GM23248 (cell line): ENCODE measurements at places on chromosomes 2 and 18. TPM values are rescaled to one million over a fixed set of nuclear protein-coding genes. Genes with fewer than 3 reads are reported as not detected.

Gene ACAA2
- total RNA-seq = 50.3 and 55.6 TPM in 2 replicates

Gene NMUR1
- total RNA-seq = not detected in 2 replicates

Gene CCDC74B
- 3.8 and 10.9 TPM in 2 replicates for total RNA-seq

Gene IL36B
- not detected in 2 replicates for total RNA-seq

Gene COL4A3
- 0.11 TPM in 1 of 2 replicates, not detected in the other for total RNA-seq

Gene CHRND
- not detected in 2 replicates for total RNA-seq

Gene ERFE
- 0.51 and 0.86 TPM in 2 replicates for total RNA-seq

Gene NAPG
- 31.1 and 33.6 TPM in 2 replicates for total RNA-seq

Gene CCDC141
- not detected in 2 replicates for total RNA-seq

Gene TMEM247
- total RNA-seq = not detected in 2 replicates

DNA sequence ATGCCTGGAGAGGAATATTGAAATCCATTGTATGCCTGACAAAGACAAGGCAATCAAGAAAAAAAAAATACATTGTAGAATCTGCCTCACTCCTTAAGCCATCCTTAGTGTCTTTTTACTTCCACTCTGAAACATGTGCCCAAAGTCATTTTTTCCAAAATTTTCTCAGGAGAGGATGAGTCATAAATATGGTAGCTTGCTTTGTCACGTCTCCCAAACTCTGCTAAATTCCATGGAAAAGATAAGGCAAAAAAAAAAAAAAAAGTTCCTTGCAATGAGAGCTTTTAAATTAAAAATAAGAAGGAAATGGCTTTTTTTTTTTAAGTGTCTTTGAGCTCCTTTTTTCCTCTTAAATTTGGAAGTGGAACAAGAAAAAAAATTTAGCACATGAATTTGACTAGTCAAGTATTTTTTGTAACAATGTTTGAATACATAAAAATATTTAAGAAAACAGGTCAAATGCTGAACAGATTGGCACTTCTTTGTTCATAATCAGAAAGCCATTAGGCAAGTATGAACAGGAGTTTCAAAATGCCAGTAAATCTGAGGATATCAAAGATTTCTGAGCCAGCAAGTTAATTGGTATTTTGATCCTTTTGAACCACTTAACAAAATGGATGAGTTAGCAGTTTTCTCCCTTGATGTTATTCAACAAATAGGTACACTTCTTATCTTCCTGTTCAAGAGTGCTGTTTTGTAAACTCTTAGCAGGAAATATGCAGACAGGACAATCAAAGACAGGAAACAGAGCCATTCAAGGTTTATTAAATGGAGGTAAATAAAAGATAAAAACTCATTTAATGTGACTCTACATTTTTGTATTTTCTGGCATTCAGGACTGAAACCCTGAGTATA, 247.3 kb upstream of the SP5 start:
- peak; percentile 14 for DNase-seq

DNA sequence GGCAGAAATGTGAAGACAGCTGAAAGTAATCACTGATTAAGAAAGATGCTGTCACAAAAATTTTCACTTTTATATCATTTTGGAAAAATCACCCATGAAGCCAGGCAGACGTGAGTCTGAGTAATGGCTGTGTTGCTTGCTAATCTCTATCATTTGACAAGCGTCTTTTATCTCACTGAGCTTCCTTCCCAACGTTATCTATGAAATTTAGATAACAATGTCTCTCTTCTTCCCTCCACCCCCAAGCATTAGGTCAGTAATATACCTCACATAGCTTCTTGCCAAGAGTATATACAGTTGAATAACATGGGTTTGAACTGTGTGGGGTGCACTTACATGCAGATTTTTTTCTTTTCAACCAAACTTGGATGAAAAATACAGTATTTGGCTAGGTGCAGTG, 388.6 kb upstream of the NRXN1 start:
- DNase-seq = no peak

- DNase-seq = no peak
These were observed 175.4 kb downstream of the HDAC4 start for GRCh38 chr2:239225371-239225851.

GRCh38 chr18:13191779-13192178, 26.8 kb upstream of the LDLRAD4 start:
- DNase-seq = no peak

DNA sequence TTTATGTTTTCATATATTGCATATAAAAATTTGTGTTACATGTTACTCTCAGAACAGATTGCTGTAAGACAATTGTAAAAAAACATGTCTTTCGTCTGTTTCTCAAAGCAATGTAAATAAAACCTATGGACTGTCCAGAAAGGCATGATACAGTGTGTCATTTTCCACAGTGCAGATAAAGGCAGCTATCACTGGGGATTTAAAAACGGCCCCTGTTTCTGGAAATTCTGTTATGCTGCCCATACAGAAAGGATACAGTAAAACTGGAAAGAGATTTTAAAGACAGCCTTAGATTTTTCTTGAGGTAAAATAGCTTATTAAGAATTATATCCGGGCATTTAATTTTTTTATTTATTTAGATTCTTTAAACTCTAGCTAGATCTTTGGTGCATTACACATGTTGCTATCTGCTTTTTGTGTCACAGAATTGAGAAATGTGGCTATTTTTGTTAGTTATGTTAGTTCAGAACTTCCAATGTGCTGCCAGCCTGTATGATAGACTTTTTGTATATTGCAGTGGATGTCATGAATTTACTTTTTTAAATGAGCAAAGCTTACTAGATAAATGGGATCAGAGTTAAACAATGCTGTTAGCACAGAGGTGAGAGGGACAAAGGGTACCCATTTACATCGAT, 859 bp upstream of the INO80D start:
- DNase-seq = peak; percentile 35

DNA sequence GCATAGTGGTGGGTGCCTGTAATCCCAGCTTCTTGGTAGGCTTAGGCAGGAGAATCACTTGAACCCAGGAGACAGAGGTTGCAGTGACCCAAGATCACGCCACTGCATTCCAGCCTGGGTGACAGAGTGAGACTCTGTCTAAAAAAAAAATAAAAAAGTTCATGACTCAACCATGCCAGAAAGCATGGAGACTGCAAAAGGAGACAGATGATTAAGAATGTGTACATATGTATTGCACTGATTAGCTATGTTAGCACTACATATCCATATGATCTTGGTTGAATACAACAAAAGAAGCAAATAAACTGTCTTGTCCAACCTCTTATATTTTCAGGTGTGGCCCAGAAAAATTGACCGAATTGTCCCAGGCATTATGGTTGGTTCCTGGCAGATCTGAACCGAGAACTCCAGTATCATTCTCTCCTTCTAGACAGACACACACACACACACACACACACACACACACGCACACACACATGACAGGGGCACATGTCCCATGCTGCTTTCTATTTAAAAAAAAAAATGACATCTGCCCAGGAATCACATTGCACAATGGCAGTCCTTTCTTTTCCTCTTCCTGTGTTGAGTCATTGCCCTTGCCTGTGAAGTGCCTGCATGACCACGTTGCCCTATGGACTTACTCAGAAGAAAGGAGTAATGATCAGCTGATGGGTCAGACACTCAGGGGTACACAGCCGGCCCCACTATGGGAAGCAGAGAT, 65.6 kb downstream of the MYCN start:
- no peak for DNase-seq

DNA sequence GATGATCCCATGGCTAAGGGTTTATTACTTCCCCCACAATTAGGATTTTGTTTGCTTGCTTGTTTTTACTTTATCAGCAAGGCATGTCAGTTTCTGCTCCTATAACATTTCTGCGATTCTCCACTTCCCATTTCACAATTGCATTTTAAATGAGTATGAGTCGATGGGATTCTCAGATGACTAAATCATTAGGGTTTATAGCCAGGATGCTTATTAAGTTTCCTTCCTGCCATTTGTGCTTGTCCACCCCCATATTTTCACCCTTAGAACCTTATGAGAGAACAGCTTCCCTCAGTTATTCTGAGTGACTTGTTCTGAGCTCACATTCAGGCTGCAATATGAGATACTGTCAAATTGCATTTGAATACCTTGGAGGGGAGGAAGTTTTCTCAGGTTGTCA, 37.9 kb upstream of the C1GALT1C1L start:
- DNase-seq = peak; percentile 77

GRCh38 chr18:74496508-74497323, 553 bp downstream of the CNDP2 start:
- DNase-seq = peak; percentile 83

GRCh38 chr2:189534854-189535832, 45.4 kb downstream of the SLC40A1 start:
- peak; percentile 85 for DNase-seq

DNA sequence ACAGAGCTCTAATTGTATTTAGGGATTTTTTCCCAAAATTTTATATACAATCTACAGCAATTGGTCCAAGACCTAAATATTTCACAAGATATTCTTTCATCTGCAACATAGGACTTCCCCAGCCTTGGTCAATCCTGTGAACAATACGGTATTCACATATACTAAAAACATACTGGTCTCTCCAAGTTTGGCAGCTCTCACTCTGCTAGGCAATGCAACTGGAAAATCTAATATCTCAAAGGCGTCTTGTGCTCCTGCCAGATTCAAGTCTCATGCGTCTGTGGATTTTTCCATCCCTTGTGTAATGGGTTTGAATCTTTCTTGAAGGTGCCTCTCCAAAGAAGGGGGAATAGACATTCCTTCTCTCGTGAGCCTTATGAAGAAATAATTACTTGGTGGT, 27.4 kb upstream of the MBOAT2 start:
- peak; percentile 43 for DNase-seq

DNA sequence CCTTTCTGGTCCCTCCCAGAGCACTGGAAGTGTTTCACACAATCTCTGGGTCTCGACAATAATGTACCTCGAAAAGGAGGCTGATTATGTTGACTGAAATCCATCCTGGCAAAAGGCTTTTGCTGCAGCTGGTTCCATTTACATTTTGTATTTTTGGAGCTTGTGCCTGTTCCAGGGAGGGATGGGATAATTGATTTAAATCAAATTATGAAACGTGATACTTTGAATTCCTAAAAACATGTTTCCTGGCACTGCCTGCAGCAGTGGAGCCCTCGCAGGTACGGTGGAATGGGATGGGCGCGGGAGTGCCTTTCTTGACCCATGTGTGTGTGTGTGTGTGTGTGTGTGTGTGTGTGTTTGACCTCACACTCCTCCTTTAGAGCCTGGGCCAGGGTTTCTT, 455.5 kb upstream of the MEIS1 start:
- no peak for DNase-seq

- DNase-seq = no peak
These were observed 181.6 kb downstream of the XIRP2 start for GRCh38 chr2:167069855-167070254.

DNA sequence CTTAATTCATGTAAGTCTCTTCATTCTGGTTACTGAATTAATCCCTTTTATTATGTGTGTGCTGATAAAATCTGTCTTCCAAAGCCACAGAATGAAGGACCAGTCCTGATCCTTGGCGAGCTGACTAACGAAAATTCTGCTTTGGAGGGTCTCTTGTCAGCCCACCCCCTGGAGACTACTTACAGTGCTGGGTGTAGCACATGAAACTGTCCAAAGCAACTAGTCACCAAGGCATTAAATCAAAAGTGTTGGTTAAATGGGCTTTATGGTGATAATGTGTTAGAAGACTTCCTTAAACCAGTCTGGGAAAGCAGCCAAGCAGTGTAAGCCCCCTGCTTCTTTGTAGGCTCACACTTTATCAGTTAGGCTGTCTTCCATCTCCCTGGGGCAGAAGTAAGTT, 420.2 kb downstream of the SUCLG1 start:
- no peak for DNase-seq

- no peak for DNase-seq
These were observed 289.2 kb upstream of the CCDC68 start for GRCh38 chr18:55248495-55248894.

DNA sequence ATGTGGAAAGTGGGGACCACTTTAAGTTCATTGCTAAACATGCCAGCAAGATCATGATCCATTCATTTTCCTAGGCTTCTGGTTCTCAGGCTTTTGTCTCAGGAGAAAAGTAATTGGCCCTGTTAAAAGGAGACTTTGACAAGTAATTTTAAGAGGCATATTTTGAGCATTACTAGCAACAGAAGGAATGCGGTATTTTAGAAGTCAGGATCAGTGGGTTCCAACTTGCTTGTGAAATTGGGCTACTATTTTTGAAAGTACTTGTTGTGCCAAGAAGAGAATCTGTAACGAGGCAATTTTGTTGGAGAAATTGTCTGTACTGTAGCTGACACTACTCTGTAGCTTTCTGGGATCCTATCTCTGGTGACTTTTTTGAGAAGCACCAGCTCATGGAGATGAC, 59.4 kb downstream of the CERS6 start:
- DNase-seq = peak; percentile 91

- peak; percentile 77 for DNase-seq
These were observed 22.4 kb downstream of the ARL6IP6 start for GRCh38 chr2:152740743-152741328.

DNA sequence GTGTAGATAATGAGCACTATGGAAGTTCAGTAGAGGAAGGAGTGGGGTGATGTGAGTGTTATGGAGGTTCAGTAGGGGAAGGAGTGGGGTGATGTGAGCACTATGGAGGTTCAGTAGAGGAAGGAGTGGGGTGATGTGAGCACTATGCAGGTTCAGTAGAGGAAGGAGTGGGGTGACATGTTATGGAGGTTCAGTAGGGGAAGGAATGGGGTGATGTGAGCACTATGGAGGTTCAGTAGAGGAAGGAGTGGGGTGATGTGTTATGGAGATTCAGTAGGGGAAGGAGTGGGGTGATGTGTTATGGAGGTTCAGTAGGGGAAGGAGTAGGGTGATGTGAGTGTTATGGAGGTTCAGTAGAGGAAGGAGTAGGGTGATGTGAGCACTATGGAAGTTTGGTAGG, 116.3 kb upstream of the SMAD7 start:
- no peak for DNase-seq

GRCh38 chr2:39378968-39379367, 58.1 kb downstream of the MAP4K3 start:
- DNase-seq = peak; percentile 66

- no peak for DNase-seq
These were observed 130.6 kb upstream of the MC4R start for GRCh38 chr18:60503199-60503598.

DNA sequence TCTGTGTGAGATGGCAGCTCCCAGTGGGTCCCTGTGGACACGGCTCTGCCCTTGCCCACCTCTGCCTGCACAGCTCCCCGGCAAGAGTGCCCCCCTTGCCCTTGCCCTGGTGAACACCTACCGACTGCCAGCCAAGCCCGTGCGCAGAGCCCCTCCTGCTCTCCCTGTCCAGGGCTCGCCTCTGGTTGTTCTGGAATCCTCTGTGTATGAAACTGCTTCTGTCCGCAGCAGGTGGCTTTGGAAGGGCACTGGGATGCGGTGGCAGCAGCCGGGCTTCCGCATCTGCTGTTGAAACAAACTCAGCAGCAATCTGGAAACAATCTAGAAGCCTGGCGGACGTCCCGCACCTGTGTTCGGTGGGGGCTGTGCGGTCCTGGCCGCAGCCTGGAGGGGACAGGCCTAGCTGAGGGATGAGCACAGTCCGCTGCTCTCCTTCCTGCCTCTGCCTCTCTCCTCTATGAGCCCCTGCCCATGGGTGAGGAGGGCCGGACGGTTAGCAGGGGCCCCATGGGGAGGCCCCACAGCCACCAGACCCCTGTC, 34.0 kb upstream of the KLF11 start:
- no peak for DNase-seq
